Activated CD8-positive, alpha-beta memory T cell treated with anti-CD3 and anti-CD28 coated beads for 24 hours (primary cell): ENCODE measurements at places on chromosomes 2 and 18.

GRCh38 chr18:26667046-26667445, 118.7 kb upstream of the KCTD1 start:
- no peak for DNase-seq

DNA sequence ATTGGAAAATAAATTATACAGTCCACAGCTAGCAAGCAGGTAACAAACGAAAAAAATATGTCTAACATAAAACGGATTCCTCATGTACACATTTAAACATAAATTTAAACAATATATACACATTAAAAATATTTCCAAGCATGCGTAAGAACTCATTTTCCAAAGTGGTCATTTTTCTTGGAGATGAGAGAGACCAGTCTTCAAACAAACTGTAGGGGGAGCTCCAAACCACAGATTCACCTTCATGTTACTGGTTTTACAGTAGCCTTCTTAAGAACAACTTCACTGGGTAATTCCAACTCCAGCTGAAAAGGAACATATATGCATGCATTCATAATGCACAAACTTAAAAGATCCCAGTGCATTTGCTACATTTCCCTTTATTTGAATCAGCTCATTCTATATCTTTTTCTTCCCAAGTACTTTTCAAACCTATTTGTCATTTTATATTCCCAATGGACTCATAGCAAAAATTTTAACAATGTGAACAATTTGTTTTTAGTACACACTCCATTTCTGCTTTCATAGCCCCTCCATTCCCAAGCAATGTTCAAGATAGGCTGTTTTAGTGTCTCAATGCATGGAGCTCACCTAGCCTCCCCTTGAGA, 4.7 kb upstream of the STAMBP start:
- DNase-seq = no peak

DNA sequence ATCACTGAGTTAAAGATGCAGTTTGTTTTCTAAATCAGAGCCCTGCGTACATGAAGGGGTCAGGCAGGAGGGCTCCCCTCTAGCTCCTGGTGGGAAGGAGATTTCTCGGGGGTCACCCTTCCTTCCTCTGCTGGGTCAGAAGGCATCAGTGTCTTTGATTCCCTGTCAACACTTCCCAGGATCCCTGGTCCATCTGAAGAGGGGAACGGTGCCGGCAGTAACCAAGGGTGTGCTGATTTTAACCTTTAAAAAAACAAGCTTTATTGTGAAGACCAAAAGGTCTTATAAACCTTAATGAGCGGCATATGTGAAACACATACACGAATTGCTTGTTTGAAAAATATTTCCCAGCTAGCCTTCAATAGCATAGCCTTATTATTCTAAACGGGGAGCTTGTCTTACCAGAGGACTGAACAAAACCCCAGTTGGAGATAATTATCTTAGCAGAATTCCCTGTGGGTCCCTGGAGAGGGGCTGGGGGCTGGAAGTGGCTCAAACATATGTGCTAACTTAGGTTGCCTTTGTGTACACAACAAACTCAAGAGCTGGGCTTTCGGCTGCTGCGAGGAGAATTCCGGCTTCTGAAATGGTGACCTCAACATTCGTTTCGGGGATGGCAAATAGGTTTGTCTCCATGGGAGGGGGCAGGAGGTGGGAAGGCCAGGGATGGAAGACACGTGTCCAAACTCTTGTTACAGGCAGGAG, 114.9 kb upstream of the MYCN start:
- DNase-seq = no peak

- no peak for DNase-seq
These were observed 244.1 kb downstream of the ICOS start for GRCh38 chr2:204180649-204181048.

GRCh38 chr2:235860871-235861270, 307.3 kb downstream of the GBX2 start:
- DNase-seq = no peak

- no peak for DNase-seq
These were observed 4.3 kb upstream of the CASP8 start for GRCh38 chr2:201256082-201256481.

DNA sequence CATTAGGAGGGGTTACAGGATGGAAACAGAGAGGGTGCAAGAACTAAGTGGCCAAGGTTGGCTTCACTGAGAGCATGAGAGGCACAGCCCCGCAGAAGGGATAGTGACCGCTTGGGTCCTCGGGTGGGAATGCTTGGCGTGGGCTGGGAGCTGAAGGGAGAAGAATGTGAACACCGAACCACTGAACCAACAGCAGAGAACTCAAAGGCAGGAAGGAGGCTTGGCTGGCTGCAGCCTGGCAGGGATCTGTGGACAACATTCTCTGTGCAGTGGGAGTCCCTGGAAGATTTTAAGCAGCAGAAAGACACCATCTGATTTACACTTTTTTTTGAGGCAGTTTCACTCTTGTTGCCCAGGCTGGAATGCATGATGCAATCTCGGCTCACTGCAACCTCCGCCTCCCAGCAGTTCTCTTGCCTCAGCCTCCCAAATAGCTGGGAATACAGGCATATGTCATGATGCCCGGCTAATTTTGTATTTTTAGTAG, 33.9 kb downstream of the SOWAHC start:
- no peak for DNase-seq

GRCh38 chr2:226660526-226660925, 139.1 kb downstream of the IRS1 start:
- DNase-seq = no peak

GRCh38 chr2:175880-176820, 87.7 kb downstream of the SH3YL1 start:
- DNase-seq = peak; percentile 69

- DNase-seq = no peak
These were observed 94.5 kb upstream of the FN1 start for GRCh38 chr2:215530191-215530968.

DNA sequence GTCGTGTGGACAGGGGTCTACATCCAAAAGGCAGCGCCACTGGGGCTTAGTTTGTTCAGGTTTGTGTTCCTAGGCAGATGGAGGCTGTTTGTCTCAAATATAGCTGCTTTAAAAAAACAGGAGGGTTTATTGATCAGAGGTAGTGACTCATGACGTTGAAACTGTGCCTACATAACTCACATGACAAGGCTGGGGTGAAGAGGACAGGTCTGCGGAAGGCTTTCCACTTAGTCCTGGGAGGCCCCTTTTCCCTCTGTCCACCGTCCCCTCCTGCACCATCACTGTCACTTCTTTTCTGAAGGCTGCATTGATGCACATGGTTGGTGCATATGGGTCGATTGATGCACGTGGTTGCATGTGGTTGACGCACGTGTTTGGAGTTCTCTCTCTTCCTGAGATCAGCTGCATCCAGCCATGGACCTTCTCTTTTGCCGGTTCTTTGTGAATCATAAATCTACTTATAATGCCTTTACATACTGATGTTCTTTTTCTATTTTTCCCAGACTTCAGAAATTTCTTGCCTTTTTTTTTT, 10.9 kb downstream of the SH3RF3 start:
- DNase-seq = no peak

GRCh38 chr2:134233728-134234136, 20.1 kb upstream of the MGAT5 start:
- DNase-seq = no peak

DNA sequence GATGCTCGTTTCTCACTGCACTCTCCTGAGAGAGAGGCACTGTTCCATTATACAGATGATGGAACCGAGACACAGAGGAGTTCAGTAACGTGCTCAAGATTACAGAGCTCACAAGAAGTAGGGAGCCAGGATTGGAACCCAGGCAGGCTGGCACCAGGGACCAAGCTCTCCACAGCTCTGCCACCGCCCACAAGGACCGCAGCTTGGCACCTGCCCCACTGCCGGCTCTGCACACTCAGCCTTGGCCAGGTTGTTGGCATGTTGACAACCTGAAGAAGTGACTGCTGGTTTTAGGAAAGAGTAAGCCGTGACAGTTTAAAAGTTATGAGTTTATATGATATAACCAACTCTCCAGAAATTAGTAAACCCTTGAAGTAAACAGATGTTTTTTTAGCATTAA, 48.0 kb upstream of the ITM2C start:
- no peak for DNase-seq

- DNase-seq = no peak
These were observed 144.9 kb upstream of the MYCN start for GRCh38 chr2:15795426-15795825.

DNA sequence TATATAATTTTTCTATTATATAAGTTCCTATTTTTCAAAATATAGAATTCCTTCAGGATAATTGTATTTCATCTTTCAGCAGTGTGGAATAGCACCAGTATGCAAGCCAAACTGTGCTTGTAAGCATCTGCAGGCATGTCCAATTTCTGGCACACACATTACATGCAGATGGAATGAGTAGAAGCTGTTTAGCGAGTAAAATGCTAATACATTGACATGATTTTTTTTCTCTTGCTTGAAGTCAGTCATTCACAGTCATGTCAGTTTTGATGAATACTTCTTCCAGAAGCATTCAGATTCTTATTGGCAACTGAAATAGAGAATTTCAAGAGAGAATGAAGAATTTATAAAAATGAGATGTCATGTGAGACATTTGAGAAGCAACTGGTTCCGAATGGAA, 109.4 kb downstream of the CERS6 start:
- no peak for DNase-seq

DNA sequence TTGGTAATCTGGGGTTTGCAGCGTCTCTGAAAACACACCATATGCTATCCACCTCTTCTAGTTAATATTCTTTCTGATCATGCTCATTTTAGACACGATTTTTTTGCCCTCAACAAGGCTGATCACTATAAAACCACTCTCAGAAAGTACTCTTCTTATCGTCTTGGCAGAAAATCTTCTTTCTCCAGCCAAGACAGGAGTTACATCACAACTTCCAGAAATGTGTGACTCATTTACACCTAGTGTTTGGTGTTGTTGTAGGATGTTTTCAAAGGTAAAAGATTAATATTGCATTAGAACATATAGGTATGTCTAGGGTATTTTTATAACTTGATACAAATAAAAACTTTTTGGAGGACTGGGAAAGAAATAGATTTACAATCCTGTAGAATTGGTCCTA, 138.5 kb upstream of the NETO1 start:
- DNase-seq = no peak

DNA sequence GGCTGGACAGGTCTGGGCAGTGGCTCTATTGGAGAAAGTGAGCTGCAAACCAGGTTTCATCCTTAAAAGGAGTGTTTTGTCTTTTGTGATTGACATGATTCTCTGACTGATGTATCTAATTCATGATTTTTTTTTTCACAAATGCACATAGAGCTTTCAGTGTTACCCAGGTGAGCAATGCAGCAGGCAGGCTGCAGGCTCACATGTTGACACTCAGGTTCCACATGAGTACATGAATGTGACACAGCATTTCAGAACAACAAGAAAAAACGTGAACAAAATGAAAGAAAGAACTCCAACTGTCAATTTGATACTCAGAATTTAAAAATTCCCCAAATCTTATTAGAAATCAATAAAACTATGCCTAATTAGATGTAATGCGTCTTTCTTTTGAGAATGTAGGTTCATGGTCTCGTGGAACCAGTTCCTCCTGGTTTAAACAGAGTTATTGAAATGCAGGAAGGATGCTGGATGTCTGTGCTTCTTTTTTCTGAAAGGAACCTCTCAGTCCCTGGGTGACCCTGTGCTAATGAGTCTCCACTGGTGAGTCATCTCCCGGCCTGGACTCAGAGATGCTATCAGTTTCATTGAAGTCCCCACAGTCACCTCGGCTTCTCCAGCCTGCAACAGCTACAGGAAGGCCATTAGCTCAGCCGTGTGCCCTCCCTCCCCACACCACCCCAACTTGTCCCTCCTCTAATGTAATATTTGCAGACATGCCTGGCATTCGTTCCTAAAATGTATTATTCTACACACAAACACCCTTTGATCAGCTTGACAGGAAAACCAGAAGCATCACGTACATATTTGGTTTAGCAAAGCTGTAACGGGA, 430.4 kb downstream of the LPIN1 start:
- DNase-seq = no peak

DNA sequence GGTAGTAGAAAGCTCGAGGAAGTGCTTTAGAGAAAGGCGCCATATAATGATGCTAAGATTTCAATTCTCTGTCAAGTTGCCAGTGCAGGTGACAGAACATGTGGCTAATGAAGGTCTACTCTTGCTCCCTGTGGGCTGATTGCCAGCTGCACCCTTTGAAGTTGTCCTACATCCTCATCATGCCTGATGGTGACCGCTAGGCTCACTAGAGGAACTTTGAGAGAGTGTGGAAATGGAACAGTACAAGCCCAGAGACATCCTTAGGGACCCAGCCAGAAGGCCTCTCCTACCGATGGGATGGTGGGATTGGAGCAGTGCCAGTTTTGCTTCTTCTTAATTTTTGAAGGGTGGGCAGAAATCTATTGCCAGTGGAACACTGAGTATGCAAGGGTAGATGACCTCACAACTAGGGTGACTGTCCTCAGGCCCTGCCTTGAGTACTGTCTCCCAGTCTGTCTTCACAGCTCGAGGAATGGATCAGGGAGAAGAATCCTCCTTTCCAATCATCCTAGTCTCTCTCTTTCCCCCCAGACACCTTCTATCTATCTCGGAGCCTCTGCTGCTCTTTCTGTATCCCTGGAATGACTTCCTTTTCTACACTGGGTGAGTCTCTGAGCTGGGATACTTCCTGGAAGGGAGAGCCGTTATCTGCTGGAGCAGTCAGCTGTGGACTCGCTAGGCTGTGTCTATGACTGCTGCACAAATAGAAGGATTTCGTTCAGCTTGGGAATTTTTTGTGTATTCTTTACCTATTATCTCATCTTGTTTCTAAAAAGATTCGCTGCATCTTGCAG, 33.5 kb downstream of the LGALSL start:
- DNase-seq = no peak

GRCh38 chr2:121649149-121649595, at the start of gene CLASP1:
CLASP1 (minus strand) TSS chr2:121649462; CDS start chr2:121605895, 43,567 bp downstream.
- no peak for DNase-seq

GRCh38 chr18:47975701-47976100, 45.2 kb upstream of the SMAD2 start:
- DNase-seq = peak; percentile 19

GRCh38 chr2:14975381-14975780, 342.9 kb downstream of the LRATD1 start:
- DNase-seq = no peak

DNA sequence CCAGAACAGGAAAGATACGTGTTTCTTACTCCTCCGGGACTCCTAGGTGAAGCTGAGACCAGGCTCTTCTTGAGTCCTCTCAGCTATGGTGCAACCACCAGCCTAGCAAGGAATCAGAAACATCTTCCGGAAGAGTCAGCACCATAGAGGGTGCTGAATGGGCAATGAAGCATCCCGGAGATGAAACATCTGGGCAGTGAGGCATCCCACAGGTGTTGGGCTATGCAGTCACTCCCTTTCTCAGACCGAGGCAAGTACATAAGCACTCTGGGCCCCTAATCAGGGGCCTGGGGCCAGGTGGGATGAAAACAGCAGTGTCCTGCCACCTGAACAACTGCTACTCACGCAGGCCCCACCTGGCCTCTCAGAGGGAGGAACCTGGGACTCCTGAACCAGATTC, 1.4 kb upstream of the CAPN10 start:
- DNase-seq = no peak

GRCh38 chr2:11387843-11388242, 43.4 kb upstream of the ROCK2 start:
- DNase-seq = no peak

- DNase-seq = no peak
These were observed 94.6 kb downstream of the LCLAT1 start for GRCh38 chr2:30541680-30542079.
